Activated T-cell treated with anti-CD3 and anti-CD28 coated beads, Interleukin-2, amount 50 U/mL, for 72 hours (primary cell): ENCODE measurements at places on chromosomes 2 and 18. TPM values are rescaled to one million over a fixed set of nuclear protein-coding genes. Genes with fewer than 3 reads are reported as not detected.

DNA sequence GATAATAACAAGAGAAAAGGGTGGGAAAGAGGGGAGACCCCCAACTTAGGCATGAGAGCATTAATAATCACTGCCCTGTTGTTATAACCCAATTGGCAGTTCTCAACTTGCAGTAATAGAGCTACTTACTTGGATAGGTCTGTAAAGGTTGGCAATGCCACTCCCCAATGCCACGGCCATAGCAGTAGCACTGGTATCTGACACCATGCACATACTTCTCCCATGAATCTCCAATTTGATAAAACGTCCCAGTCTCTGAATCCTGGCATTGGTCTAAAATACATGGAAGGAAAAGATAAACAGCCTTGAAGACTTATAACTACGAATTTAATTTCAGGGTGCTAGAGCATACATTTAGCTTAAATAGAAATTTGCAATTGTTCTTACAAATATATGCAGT, 16.8 kb downstream of the FN1 start:
- no peak overlapping the region for H3K27ac ChIP-seq
- no peaks in the 10 kb centered on the region for H3K4me1 ChIP-seq
- no peaks in the 10 kb centered on the region for H3K36me3 ChIP-seq
- no peak for DNase-seq
- no peak overlapping the region for H3K4me3 ChIP-seq
- peaks cover 47% of the 10 kb centered on the region for H3K27me3 ChIP-seq

Gene CROCC2
- not detected for total RNA-seq

GRCh38 chr2:30684026-30684425, 123.2 kb downstream of the CAPN13 start:
- no peaks in the 10 kb centered on the region for H3K4me1 ChIP-seq
- no peak overlapping the region for H3K4me3 ChIP-seq
- no peak for DNase-seq

- no peak overlapping the region for H3K27ac ChIP-seq
- H3K4me1 ChIP-seq = no peaks in the 10 kb centered on the region
- no peaks in the 10 kb centered on the region for H3K36me3 ChIP-seq
- no peaks in the 10 kb centered on the region for H3K27me3 ChIP-seq
Measured at GRCh38 chr2:207855591-207855990, 85.9 kb upstream of the FZD5 start.

DNA sequence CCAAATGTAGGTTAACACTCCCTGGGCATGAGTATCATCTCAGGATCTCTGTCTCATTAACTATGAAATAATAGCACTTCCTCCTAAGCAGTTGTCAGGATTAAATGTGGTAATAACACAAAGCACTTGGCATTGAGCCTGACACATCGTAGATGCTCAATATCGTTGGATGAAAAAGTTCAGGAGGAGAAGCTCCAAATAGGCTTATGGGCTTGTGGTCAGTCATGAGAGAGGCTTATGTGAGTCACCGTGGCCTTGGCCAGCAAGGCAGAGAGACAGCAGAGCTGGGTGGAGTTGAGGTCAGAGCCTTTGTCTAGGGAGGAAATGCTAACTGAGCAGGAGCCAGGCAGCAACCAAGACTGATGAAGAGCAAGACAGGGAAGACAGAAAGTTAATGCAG, 68.3 kb upstream of the PPM1B start:
- H3K4me3 ChIP-seq = no peak overlapping the region
- peaks cover 5% of the 10 kb centered on the region for H3K27me3 ChIP-seq
- no peak overlapping the region for H3K27ac ChIP-seq

GRCh38 chr18:6406910-6407470, 7.7 kb downstream of the L3MBTL4 start:
- H3K4me3 ChIP-seq = no peak overlapping the region
- no peaks in the 10 kb centered on the region for H3K27me3 ChIP-seq
- no peaks in the 10 kb centered on the region for H3K4me1 ChIP-seq

GRCh38 chr18:79400591-79401381, 5.1 kb downstream of the NFATC1 start:
- peaks cover 72% of the 10 kb centered on the region for H3K4me1 ChIP-seq
- no peaks in the 10 kb centered on the region for H3K27me3 ChIP-seq
- no peak for DNase-seq
- peak overlapping the region; percentile 93 for H3K4me3 ChIP-seq

- H3K27ac ChIP-seq = no peak overlapping the region
- H3K36me3 ChIP-seq = no peaks in the 10 kb centered on the region
- no peaks in the 10 kb centered on the region for H3K4me1 ChIP-seq
- no peak for DNase-seq
Measured at GRCh38 chr2:120983344-120983743, 247.7 kb downstream of the GLI2 start.

Gene DSG2
- total RNA-seq = 1.6 TPM
